ENCODE measurements at places on chromosomes 6 and 20. TPM values are rescaled to one million over a fixed set of nuclear protein-coding genes. Genes with fewer than 3 reads are reported as not detected.

GRCh38 chr6:39348740-39349139, 26.2 kb upstream of the KCNK16 start:
- no peaks in the 10 kb centered on the region for H3K36me3 ChIP-seq
- no peaks in the 10 kb centered on the region for H3K27me3 ChIP-seq
- H3K27ac ChIP-seq = no peak overlapping the region
- DNase-seq = no peak

- no peaks in the 10 kb centered on the region for H3K27me3 ChIP-seq
- no peak for DNase-seq
- no peak overlapping the region for H3K4me3 ChIP-seq
Measured at GRCh38 chr6:109503327-109504224, 20.6 kb upstream of the ZBTB24 start.

FRMD1 gene
- total RNA-seq = 2.3 TPM

GRCh38 chr6:142376115-142376514, 74.3 kb downstream of the ADGRG6 start:
- H3K36me3 ChIP-seq = no peaks in the 10 kb centered on the region
- DNase-seq = no peak
- H3K4me3 ChIP-seq = no peak overlapping the region
- H3K27ac ChIP-seq = no peak overlapping the region
- no peaks in the 10 kb centered on the region for H3K27me3 ChIP-seq

POM121L2 gene
- total RNA-seq = 0.13 TPM

TINAG gene
- total RNA-seq = 45.2 TPM

CLDN20 gene
- not detected for total RNA-seq

Measured in colonic mucosa (tissue), 4 donors.